Activated T-helper 9 cell treated with anti-CD3 and anti-CD28 coated beads, Interleukin-2, amount 50 U/mL, for 16 hours (primary cell): ENCODE measurements at places on chromosomes 11 and 22.

GRCh38 chr22:24494528-24495364, at the start of gene UPB1:
Gene UPB1 (plus strand): TSS chr22:24495332. CDS start chr22:24495404, 72 bp downstream.
- no peak for DNase-seq

- no peak for DNase-seq
These were observed 2.2 kb downstream of the MRPL23 start for GRCh38 chr11:1949302-1949701.

DNA sequence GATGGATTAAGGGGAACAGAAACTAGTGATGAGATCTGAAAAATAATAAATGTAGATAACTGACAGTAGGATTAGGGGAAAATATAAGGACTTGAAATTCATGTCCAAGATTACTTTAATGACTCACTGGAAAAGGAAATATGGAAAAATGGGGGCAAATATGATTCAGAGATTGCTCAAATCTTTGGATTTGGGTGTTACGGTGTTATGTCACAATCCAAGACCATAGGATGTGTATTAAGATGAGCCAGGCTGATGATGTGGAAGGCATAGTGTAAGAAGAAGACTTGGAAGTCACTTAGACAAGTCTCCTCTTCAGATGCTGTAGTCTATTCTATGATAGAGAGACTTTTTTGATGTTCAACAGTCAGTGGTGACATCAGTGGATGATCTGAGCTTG, 323.7 kb downstream of the LUZP2 start:
- DNase-seq = no peak

- no peak for DNase-seq
These were observed 979 bp downstream of the SMIM38 start for GRCh38 chr11:69156673-69157155.

DNA sequence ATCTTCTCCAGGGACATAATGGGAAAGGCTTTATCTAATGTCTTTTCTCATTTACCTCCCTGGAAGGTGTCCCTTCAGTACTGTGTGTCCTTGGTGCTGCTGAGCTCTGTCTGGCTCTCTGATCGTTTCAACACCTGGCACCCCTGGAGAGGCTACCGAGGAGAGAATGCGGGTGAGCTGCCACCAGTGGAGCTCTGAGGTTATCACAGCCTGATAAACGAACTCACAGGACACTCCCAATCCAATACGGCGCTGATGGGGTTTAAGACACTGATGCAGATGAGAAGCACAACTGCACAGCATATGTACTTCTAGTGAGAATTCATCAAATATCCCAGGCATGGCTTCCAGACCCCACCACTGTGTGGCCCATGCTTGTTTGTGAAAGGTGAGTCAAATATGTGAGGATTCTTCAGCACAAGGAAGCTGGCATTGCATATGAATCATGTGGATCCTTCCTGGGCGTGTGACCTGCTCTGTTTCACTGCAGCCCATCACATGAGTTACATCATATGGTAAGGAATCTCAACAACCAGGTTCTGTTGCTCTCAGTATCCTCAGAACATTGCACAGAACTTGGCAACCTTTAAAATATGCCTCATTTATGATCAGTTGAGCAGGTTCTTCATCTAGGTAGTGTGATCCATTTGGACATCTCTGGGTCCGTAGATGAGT, 34.8 kb upstream of the VWA5A start:
- no peak for DNase-seq
